ENCODE measurements at places on chromosomes 2 and 18.

DNA sequence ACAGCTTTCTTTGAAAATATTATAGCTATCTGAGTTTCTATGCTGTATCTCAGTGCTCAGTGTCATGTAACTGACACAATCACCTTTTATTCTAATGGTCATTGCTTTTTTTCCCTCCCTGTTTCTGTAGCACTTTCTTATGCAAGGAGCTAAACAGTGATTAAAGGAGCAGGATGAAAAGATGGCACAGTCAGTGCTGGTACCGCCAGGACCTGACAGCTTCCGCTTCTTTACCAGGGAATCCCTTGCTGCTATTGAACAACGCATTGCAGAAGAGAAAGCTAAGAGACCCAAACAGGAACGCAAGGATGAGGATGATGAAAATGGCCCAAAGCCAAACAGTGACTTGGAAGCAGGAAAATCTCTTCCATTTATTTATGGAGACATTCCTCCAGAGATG lies 56.4 kb downstream of the SCN2A start:
- no peak for DNase-seq

GRCh38 chr18:72122103-72122502 lies 422.0 kb downstream of the CBLN2 start:
- no peak for DNase-seq

DNA sequence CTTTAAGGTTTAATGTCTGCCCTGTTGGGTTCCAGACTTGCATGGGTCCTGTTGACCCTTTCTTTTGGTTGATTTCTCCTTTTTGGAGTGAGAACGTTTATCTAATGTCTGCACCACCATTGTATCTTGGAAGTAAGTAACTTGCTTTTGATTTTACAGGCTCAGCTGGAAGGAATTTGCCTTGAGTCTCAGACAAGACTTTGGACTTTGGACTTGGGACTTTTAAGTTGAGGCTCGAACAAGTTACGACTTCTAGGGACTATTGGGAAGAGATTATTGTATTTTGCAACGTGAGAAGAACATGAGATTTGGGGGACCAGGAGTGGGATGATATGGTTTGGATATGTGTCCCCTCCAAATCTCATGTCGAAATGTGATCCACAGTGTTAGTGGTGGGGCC lies 267.7 kb downstream of the GLI2 start:
- no peak for DNase-seq

- no peak for DNase-seq
Observed at GRCh38 chr2:3571284-3571683, 3.8 kb upstream of the RPS7 start.

DNA sequence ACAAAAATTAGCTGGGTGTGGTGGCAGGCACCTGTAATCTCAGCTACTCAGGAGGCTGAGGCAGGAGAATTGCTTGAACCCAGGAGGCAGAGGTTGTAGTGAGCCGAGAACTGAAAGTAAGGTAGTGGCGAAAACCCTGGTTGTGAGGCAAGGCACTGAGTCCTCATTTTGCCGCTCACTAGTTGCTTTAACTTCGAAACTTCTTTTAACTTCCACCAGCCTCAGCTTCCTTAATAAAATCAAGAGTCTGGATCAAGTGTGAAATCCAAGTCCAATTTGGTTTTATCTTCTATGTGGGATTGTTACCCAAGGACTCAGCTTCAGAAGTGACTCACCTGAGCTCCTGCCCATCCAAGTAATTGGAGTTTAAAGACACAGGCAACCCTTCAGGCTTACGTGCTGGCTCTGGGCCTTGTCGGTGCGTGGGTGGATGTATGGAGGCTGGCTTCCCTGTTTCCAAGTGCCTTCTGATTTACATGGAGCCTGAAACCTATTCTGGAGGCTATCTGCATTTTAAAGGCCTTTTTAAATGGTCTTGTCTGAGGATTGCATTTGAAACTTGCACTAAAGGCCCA lies 374.2 kb upstream of the ID2 start:
- no peak for DNase-seq

GRCh38 chr2:219384083-219384713 lies 3.5 kb downstream of the DNPEP start:
- DNase-seq, result no peak

DNA sequence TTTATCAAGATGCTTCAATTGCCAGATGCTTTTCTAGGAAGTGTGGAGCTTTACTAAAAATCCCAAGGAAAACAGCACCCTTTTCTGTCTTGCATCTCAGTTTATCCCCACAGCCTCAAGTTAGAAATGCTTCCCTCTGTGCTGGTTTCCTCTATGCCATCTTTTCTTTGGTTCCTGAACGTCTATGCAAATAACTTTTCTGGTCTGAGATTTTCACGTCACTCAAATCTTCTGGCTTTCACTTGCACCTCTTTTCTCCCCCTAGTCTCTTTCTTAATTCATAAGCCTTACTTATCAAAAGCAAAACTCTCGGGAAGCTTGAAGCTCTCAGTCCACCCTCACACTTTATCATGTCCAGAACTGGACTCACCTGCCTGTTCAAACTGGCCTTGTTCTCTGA lies 33.9 kb downstream of the ARHGAP25 start:
- no peak for DNase-seq

DNA sequence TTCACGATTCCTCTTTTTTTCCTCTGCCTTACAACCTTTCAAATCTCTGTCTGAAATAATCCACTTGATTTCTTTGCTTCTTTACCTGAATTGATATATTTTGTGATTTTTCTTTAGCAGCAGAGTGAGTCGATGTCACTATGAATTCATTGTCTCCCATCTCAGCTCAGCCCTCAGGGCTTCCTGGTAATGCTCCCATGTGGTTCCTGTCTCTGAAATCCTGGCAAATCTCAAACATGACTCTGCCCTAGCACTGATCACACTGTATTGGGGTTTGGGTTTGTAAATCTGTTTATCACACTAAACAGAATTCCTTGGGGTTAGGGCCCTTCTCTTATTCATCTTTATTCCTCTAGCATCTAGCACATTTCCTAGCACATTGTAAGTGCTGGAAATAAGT lies 43.0 kb upstream of the MSTN start:
- DNase-seq, result no peak

- DNase-seq, result no peak
Observed at GRCh38 chr2:151374436-151374835, 17.0 kb downstream of the TNFAIP6 start.

DNA sequence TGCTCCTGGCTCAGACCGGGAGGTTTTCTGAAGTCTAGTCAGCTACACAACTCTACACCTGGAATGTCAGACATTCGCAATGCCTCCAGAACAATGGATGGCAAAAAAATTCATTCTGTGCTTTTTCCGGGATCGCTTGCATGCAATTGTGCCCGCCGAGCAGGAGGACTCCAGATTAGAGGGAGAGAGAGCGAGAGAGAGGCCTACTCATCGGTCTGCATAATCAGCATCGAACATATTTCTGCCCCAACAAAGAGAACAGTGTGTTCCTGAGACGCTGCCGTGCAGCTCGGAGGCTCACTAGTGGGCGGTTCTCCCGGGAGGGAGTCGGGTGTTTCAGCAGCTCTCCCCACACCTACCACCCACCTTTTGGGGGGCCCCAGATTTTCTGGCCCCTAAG lies 117.1 kb downstream of the KLHL29 start:
- DNase-seq, result no peak

DNA sequence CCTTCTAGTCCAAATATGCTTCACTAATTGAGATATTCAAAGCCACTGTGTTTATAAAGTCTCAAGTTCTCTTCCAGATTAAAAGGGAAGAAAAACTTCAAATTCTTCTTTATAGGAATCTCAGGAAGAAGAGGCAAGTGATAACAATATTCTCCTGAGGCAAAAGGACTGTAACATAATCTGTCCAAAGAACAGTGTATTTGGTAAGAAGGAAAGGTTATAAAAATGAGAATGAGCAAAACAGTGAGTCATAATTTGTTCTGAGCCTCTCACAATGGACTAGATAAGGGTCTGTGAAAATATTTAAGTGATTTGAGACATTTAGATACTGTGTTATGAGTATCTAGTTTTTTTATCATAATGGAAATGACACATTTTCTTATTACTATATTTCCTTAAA lies 44.3 kb downstream of the SNRPD1 start:
- DNase-seq, result no peak

- DNase-seq, result no peak
Observed at GRCh38 chr2:29269095-29269764, 154.0 kb downstream of the CLIP4 start.

- no peak for DNase-seq
Observed at GRCh38 chr2:3299703-3300102, 77.9 kb downstream of the EIPR1 start.

GRCh38 chr2:22737144-22737543 lies 647.8 kb upstream of the KLHL29 start:
- DNase-seq, result no peak

DNA sequence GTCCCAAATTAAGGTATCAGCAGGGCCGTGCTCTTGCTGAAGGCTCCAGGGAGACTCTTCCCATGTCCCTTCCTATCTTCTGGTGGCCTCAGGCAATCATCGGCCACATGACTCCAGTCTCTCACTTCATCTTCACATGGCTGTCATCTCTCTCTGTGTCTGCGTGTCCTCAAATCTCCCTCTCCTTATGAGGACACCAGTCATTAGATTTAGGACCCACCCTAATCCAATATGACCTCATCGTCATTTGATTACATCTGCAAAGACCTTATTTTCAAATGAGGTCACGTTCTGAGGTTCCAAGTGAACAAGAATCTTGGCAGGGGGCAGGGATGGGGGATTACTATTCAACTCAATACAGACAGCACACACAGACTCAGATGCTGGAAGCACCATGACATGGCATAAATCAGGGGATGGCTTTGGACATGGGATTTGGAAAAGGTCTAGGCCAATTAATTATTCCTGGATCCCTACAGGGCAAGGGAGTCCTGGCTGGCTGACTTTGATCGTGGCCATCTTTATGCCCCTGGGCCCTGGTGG lies 210.0 kb upstream of the SKOR2 start:
- DNase-seq, result no peak

DNA sequence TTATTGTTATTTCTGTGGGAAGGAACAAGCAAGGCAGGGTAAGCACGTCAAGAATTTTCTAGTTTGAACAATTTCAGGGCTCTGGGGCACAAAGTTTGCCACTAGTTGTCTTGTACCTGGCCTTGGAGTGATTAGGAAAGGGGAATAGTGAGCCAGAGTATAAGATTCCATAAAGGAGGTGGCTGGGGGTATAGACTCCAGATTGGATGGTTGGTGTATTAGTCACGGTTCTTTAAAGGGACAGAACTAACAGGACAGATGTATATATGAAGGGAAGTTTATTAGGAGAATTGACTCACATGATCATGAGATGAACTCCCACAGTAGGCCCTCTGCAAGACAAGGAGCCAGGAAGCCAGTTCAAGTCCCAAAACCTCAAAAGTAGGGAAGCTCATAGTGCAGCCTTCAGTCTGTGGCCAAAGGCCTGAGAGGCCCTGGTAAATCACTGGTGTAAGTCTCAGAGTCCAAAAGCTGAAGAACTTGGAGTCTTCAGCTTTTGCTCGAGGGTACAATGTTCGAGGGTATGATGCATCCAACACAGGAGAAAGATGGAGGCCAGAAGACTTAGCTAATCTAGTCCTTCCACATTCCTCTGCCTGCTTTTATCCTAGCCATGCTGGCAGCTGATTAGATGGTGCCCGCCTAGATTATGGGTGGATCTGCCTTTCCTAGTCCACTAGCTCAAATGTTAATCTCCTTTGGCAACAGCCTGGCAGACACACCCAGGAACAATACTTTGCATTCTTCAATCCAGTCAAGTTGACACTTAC lies 31.5 kb upstream of the PTPRM start:
- no peak for DNase-seq

- DNase-seq, result no peak
Observed at GRCh38 chr2:11945139-11946126, 199.0 kb downstream of the LPIN1 start.

GRCh38 chr2:59025157-59025757 lies 784.1 kb upstream of the FANCL start:
- DNase-seq, result no peak

DNA sequence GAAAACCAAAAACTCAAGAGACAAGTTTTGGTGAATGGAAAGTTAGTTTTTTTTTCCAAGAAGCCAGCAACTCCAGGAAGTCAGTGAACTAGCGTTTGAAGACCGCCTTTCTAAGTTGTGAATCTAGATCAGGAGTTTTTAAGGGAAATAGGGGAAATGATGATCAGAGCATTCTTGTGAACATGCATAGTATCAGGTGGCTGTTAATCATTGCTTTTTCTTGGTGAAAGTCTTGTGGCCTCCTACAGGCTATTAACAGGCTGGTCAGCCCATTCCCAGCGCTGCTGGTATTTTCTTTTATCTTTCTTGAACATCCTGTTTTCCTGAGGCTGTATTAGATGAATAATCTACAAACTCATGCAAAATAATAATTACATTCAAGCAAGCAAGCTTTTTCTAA lies 155.8 kb downstream of the PTPRM start:
- no peak for DNase-seq

- peak; percentile 20 for DNase-seq
Observed at GRCh38 chr2:127197475-127198385, 22.4 kb downstream of the CYP27C1 start.

GRCh38 chr2:60528281-60529020 lies 25.0 kb downstream of the BCL11A start:
- no peak for DNase-seq

GRCh38 chr18:75076286-75076685 lies 132.7 kb downstream of the PTGR3 start:
- DNase-seq, result no peak

- no peak for DNase-seq
Observed at GRCh38 chr2:11535899-11536344, 2.1 kb downstream of the GREB1 start.

DNA sequence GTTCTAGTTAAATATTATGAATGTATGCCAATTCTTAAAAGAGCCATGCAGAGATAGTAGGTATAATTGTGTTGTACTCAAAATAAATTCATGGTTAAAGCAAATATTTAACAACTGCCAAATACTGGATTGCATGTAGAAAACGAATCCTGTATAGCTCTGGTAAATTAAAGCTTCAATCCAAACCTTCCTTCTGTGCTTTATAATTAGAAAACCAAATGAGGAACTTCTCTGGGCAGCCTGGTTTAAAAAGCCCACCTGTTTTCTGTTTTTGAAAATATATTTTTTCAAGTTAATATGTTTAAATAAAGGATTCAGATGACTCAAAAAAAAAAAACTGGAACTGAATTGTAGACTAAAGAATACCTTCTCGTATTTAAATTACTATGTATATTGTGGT lies 48.3 kb upstream of the ITGA4 start:
- DNase-seq, result no peak

DNA sequence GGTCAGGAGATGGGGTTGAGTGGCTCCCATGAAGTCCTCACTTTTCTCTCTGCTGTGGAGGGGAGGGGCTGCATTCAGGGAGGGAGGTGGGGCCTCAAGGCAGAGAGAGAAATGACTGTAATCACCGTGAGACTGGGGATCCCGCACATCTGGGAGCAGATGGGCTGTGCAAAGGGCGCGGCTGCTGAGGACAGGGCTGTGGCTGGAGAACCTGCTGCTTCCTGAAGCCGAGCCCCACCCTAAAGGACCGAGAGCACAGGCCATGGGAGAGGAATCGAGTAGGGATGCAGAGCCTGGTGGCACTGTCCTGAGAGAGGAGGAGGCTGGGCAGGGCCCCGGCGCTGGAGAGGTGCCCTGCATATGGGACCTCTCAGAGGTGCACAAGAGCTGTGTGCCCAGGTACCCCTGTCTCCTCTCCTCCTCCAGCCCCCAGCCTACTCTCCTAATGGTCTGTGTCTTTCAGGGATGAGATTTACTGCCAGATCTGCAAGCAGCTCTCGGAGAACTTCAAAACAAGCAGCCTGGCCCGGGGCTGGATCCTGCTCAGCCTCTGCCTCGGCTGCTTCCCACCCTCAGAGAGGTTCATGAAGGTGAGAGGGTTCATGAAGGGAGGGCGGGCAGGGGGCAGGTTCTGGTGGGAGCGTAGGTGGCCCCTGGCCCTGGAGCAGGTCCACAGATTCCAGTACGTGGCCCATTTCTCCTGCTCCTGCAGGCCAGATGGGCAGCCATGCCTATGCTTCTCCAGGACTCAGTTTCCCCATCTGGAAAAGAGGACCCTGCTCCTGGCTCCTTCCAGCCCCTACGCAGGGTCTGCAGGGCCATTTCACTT lies 25.9 kb upstream of the GPR17 start:
- DNase-seq, result no peak
